Chondrocyte (in vitro differentiated cells): ENCODE measurements at places on chromosomes 16 and 17. TPM values are rescaled to one million over a fixed set of nuclear protein-coding genes. Genes with fewer than 3 reads are reported as not detected.
A peak's percentile ranks its signal among the peaks of the same experiment; 100 is the strongest.

The EVPL gene
- total RNA-seq = not detected in 3 replicates

DNA sequence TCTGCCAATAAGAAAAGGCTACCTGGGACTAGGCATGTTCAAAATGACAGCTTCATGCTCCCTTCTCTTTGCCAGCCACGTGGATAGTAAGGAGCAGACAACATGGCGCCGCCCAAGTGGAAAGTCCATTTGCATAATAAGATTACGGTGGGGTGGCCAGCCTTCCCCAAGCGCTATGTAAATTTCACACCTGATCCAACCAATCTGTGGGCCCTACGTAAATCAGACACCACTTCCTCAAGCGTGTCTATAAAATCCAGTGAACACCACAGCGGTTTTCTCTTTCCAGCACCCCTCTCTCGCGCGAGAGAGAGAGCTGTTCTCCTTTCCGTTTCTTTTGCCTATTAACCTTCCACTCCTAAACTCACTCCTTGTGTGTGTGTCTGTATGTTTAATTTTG is 140.3 kb upstream of the ERCC4 start:
- H3K4me3 ChIP-seq = no peak overlapping the region
- no peaks in the 10 kb centered on the region for H3K36me3 ChIP-seq
- H3K27ac ChIP-seq = no peak overlapping the region
- peaks cover 2% of the 10 kb centered on the region for H3K27me3 ChIP-seq
- no peaks in the 10 kb centered on the region for H3K4me1 ChIP-seq

GRCh38 chr17:78395155-78395554 is 16.7 kb downstream of the PGS1 start:
- no peak overlapping the region for H3K4me3 ChIP-seq
- no peak for DNase-seq
- peaks cover 18% of the 10 kb centered on the region for H3K36me3 ChIP-seq

DNA sequence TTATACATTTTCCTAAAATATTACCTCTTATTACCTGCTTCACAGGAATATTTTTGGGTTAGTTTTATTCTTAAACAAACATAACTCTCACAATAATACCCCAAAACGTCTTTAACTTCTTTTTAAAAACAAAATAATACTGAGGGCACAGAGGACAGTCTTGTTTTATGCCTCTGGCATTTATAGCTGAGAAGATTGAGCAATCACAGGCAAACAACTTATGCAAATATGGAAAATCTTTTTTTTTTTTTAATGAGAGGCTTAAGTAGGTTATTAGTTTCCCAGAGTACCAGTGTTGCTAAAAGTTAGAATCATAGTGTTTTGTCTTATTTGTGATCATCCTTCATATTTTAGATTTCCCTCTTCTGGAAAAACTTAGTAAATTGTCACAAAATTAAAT is 195.0 kb downstream of the FTO start:
- peaks cover 46% of the 10 kb centered on the region for H3K4me1 ChIP-seq
- no peak for DNase-seq
- no peaks in the 10 kb centered on the region for H3K27me3 ChIP-seq
- no peak overlapping the region for H3K4me3 ChIP-seq
- no peak overlapping the region for H3K27ac ChIP-seq
- H3K36me3 ChIP-seq = peaks cover 2% of the 10 kb centered on the region

The NHLRC4 gene
- total RNA-seq = not detected in 3 replicates

DNA sequence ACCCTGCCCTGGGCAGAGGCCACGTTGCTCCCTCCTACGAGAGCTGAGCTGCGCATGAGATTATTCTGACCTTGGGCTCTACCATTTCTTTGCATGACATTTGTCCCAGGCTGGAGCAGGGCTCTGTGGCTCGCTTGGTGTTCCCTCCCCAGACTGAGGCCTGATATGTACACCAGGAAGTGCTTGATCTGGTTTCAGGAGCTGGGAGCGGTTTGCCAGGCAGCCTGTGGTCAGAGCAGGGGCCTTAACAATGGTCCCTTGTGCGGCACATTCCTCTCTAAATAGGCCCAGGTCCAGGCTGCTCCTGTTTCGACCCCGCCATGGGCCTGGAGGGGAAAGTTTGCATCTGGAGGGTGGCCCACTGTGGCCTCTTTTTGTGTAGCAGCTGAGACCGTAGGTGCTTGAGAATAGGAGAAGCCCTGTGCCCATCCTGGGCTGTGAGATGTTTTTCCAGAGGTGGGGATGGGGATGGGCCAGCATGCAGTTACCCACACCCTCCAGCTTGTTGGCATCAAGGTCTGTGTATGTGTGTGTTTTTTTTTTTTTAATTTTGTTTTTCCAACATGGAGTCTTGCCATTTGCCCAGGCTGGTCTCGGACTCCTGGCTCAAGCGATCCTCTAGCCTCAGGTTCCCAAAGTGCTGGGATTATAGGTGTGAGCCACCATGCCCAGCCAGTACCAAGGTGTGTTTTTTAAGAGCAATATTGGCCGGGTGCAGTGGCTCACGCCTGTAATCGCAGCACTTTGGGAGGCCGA is 253.9 kb downstream of the SEC14L1 start:
- H3K27ac ChIP-seq = peak overlapping the region; percentile 68
- H3K4me3 ChIP-seq = no peak overlapping the region
- no peak for DNase-seq
- peaks cover 4% of the 10 kb centered on the region for H3K36me3 ChIP-seq

DNA sequence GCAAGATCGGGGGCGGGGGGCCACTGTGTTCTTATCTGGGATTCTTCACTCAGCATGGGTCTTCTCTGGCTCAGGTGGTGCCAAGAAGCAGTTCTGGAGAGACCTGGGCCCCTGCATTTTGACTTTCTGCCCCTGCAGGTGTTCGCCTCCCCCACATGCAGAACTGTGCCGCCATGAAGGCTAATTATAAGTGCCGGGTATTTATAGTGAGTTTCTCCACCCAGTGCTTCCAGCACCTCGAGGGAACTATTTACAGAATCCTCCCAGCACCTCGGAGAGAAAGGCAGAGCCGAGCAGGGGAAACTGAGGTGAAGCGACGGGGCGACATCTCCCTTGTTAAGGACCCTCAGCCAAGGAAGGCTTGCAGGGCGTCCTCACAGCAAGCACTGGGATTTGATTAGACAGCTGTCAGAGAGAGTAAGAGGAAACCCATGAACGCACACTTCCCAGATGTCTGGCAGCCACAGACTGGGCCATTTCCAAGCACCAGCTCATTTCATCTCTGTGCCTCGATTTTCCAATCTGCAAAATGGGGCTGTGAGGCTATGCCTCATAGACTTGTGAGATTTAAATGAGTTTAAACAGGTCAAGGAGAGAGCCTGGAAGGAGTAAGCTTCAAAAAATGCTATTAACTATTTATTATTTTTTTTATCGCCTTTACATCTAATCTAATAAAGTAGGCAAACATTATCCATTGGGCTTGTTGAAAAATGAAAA is 36.4 kb upstream of the GRIN2A start:
- DNase-seq = no peak
- no peak overlapping the region for H3K4me3 ChIP-seq
- no peaks in the 10 kb centered on the region for H3K4me1 ChIP-seq
- H3K36me3 ChIP-seq = no peaks in the 10 kb centered on the region
- H3K27me3 ChIP-seq = peaks cover 1% of the 10 kb centered on the region

DNA sequence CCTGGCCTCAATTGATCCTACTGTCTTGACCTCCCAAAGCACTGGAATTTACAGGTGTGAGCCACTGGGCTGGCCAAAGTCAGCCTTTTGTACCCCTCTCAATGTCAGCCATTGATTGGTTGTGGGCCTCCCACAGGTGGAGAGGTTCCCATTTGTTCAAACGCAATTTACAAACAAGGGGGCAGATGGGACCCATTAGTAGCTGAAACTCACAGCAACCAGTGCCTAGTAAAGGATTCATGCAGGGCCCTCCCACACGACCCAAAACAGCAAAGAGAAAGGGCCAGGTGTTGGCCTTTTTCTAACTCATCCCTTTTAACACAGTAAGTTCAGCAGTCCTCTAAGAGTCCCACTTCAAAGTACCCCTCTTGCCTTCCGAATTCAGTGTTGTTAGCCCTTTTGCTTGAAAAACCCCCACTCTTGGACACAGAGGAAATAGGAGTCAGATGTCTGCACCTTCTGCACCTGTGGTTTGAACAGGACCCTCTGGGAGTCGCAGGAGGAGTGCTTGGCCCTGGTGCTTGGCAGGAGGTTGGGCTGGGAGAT is 89.2 kb downstream of the PITPNC1 start:
- peaks cover 1% of the 10 kb centered on the region for H3K27me3 ChIP-seq
- H3K27ac ChIP-seq = no peak overlapping the region
- no peak for DNase-seq
- no peaks in the 10 kb centered on the region for H3K36me3 ChIP-seq
- no peak overlapping the region for H3K4me3 ChIP-seq

DNA sequence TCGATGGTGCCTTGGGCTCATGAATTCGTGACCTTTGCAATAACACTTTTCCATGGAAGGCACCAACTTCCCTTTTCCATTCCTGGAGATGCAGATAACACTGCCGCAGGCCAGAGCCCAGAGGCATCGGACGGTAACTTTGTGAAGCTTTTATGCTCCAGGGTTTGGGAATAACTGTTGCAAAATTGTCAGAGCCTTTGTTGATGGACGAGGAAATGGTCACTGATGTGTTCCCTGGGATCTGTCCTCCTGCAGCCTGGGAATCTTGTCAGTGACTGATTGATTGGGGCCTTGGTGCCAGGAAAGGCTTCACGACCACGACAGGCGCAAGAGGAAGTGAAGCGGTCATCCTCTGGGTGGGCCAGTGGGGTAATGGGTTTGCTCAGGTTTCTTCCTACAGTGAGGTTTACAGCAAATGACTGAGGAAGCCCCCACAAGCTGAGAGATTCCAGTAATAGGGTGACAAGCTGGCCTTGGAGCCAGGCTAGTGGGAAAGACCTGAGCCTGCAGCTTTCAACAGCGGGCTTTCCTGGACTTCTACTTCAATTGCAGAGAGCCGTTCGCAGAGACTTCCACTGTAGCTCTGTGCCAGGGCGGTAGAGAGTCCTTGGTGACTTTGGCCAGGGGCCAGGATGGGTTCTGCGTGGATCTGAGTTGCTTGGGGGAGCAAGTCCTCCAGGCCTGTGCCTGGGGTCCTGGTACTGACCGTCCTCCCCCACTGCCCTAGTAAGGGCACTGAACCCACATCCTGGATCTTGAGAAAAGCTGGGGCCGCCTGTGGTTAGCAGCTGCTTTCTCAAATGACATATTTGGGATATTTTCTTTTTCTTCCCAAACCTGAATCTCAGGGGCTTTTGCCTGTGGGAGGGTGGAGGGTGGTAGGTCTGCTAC is 37.6 kb downstream of the PGS1 start:
- no peaks in the 10 kb centered on the region for H3K27me3 ChIP-seq
- DNase-seq = no peak
- H3K4me1 ChIP-seq = peaks cover 41% of the 10 kb centered on the region

- no peaks in the 10 kb centered on the region for H3K27me3 ChIP-seq
- no peaks in the 10 kb centered on the region for H3K4me1 ChIP-seq
- DNase-seq = peak; percentile 91
- no peak overlapping the region for H3K4me3 ChIP-seq
- no peak overlapping the region for H3K27ac ChIP-seq
Measured at GRCh38 chr16:89192956-89193575, 7.3 kb downstream of the SLC22A31 start.

GRCh38 chr17:18065546-18065945 is 22.2 kb upstream of the DRG2 start:
- peaks cover 7% of the 10 kb centered on the region for H3K4me1 ChIP-seq
- peaks cover 24% of the 10 kb centered on the region for H3K36me3 ChIP-seq

- no peaks in the 10 kb centered on the region for H3K36me3 ChIP-seq
- H3K4me1 ChIP-seq = peaks cover 6% of the 10 kb centered on the region
- no peak overlapping the region for H3K4me3 ChIP-seq
- peaks cover 7% of the 10 kb centered on the region for H3K27me3 ChIP-seq
Measured at GRCh38 chr17:75566834-75567233, 20.8 kb upstream of the MYO15B start.

- no peak overlapping the region for H3K4me3 ChIP-seq
- no peaks in the 10 kb centered on the region for H3K27me3 ChIP-seq
- peaks cover 22% of the 10 kb centered on the region for H3K4me1 ChIP-seq
- peaks cover 8% of the 10 kb centered on the region for H3K36me3 ChIP-seq
- no peak for DNase-seq
Measured at GRCh38 chr16:3983081-3983520, 102.6 kb upstream of the CREBBP start.

DNA sequence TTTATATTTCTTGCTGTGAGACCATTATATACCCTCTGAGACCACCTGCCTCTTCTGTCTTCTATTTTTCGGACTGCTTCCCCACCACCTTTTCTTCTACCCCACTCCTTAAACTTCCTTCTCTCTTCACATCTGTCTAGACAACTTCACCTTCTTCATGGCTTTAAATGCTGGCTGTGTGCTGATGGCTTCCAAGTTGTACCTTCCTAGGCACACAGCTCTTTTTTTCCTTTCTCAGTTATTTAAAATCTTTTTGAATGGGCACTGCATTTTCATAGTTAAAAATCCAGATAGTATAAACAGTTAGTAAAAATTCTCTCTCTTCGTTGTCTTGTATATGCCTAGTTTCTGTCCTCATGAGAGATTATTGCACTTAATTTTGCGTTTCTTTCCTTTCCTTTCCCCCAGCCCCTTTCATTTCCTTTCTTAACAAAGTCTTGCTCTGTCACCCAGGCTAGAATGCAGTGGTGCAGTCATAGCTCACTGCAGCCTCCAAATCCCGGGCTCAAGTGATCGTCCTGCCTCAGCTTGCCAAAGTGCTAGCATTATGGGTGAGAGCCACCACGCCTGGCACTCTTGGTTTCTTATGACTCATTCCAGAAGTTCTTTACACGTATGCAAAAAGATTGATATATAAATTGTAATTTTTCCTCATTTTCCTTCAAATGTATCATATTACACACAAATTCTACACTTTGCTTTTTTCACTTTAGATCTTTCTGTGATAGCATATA is 114.3 kb downstream of the NPIPB5 start:
- DNase-seq = no peak
- no peaks in the 10 kb centered on the region for H3K4me1 ChIP-seq
- no peak overlapping the region for H3K27ac ChIP-seq
- H3K36me3 ChIP-seq = no peaks in the 10 kb centered on the region

DNA sequence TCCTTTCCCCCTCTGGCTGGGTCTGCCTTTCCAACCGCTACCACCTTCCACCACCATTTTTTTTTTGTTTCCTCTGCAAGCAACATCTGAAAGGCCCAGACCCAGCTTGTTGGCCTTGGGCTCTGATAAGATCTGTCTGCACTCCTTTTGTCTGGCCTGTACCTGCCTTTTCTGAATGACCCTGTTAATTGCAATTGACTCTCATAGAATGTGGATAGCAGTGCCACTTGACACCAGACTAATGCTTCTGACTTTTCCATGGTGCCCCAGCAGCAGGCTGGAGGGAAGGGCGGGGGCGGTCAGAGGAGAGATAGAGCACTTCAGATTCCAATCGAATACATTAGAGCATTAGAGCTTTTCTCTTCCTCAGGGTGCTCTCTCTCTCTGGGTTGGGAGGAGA is 538.9 kb downstream of the WWOX start:
- no peak overlapping the region for H3K27ac ChIP-seq
- peaks cover 6% of the 10 kb centered on the region for H3K27me3 ChIP-seq
- DNase-seq = no peak
- peaks cover 1% of the 10 kb centered on the region for H3K36me3 ChIP-seq
- no peak overlapping the region for H3K4me3 ChIP-seq
